ENCODE measurements at places on chromosomes 3 and 15.

- no peak for DNase-seq
These were observed 45.9 kb downstream of the XXYLT1 start for GRCh38 chr3:195224980-195225580.

DNA sequence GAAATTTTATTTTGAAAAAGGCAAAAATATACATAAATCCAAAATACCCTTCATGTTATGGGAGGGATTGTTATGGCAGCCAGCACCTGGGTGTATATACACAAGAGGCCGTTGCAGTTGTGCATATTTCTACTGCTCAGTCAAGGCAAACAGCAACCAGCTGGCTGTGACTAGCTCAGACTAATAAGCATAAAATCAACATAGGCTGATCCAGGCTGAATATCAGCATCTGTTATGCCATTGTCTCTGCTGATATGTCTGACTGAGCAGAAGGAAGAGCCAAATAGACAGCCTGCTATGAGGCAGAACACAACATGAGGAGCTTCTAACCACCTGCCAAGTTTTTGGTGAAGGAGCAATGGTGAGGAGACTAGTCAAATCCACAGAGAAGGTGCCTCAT lies 457.5 kb upstream of the ALCAM start:
- peak; percentile 35 for DNase-seq

DNA sequence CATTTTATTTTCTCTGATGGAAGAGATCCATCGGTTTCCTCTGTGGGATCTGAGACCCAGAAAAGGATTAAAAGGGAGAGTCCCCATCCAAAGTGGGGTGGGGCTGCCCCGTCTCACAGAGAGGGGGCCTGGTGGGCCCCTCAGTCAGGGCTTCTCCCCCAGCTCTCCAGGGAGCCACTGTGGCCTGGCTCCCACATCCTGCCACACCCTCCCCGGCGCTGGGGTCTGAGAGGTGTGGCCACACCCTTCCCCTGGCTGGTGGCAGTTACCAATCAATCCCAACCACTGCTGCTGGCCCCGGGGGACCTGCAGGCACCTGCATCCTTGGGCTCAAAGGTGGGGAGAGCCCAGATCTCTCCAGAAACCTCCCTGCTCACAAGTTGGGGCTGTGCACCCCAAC lies 161.8 kb upstream of the IQSEC1 start:
- no peak for DNase-seq

GRCh38 chr3:152779653-152780052 lies 55.3 kb upstream of the P2RY1 start:
- no peak for DNase-seq

GRCh38 chr3:194368918-194369317 lies 625 bp downstream of the LRRC15 start:
- DNase-seq = no peak

- no peak for DNase-seq
These were observed 169.2 kb upstream of the STRIT1 start for GRCh38 chr3:155462672-155463071.

GRCh38 chr3:183895296-183895695 lies 10.6 kb upstream of the PARL start:
- DNase-seq = peak; percentile 78

DNA sequence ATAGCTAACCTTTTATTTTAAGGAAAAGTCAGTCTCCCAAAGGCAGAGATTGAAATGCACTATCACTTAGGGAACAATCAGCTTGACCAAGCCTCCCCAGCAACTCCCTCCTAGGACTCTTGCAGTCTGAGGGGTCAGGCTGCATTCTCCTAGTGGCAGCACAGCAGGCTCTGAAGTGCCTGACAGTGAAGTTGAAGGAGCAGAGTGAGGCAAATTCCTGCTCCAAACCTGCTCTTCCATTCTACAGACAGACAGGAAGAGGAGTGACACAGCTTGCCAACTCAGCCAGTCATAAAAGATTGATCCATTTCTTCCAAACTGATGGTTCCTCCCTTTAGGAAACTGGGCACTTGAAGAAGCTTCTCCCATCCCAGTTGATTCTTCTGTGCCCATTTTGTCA lies 43.9 kb upstream of the SMAD3 start:
- no peak for DNase-seq

GRCh38 chr3:39278616-39278935 lies 1.3 kb downstream of the CX3CR1 start:
- DNase-seq = no peak

- DNase-seq = no peak
These were observed 248.3 kb downstream of the CGGBP1 start for GRCh38 chr3:87810452-87811016.

DNA sequence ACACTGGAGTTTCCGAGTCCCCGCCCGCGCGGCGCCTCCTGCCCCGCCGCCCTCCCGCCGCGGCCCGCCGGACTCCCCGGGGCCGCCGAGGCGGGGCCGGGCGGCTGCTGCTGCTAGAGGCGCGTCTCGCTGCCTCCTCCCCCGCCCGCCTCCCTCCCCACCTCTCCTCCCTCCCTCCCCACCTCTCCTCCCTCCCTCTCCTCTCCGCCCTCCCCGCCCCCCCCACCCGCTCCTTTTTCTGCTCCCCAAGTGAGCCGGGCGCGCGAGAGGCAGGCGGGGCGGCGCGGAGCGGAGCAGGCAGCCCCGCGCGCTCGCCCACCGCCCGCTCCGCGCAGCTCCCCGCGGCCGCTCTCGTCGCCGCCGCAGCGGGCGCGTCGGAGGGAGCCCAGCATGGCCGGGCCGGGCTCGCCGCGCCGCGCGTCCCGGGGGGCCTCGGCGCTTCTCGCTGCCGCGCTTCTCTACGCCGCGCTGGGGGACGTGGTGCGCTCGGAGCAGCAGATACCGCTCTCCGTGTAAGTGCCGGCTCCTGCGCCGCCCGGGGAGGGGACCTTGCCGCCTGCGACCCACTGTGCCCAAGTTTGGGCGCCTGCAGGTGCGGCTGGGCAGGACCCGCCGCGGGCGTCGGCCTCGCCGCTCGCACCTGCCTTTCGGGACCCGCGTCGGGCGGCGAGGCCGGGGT lies at the start of gene CACNA2D3:
Gene CACNA2D3, plus strand, starts transcription at position 229 of the 679 bp plus-strand sequence.
- DNase-seq = no peak

DNA sequence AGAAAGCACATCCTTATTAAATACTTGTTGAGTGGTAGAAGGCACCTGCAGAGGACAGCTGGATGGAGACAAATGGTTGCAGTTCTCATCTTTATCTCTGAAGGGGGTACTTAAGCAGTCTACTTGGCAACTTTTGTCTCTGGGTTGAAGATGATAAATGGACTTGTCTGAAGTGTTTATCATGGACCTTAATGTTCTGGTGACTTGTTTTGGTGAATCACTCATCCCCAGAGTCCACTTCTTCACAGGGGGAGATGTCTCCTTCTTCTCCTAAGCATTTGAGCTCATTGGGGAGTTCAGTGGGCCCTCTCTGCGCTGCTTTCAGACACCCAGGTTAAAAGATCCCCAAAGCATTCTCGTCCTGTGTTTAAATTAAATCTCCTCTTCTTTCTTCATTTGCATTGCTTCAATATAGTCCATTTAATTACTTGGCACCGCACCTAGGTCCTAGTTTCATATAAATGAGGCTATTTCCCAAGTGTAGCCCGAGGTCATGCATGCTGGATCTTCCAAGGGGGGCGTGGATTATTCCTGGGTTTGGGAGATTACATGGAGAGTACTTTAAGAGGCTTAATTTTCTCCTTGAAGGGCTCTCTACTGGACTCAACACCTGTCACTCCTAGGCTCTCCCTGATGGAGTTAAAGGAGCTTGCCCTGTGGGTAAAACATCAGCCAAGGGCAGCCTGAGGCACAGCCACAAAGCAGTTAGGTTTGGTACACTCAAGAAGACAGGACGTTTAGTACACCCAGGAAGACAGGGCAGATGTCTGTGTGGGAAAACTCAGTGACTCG lies 239.3 kb upstream of the C2CD4B start:
- no peak for DNase-seq

DNA sequence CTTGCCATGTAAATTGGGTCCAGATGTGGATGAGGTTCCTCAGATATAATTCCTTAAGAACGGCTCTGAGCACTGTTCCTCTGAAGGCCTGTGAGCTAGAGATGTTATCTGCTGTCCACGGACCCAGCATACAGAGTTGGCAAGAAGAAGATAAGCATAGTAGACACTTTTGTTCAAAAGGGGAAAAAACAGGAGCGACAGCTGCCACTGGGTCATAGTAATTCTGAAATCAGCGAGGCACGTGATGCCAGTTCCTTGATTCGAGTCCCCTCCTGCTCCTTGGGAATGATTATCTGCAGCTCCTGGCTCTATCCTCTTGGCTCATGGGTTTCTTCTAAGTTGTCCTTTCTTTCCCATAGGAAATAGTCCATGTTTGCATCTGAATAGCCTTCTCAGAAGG lies 2.5 kb upstream of the RAB7A start:
- no peak for DNase-seq

DNA sequence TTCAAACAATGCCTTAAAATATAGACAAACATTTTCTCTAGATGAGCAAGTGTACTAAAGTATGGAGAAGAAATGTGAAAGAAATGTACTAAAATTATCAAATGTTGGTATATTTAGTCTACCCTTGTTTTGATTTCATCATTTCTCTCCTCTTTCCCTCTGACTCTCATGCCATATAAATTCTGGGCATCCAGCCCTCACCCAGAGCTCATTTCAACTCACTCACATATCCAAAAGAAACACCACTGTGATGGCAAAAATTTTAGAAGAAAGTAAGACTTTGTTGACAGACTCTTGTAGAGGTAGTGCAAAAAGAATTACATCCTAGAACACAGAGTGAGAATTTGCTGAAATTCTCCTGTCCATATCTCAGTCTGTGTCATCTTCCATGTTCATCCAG lies 377.8 kb upstream of the SUCLG2 start:
- DNase-seq = no peak

- no peak for DNase-seq
These were observed 300.1 kb downstream of the ROBO1 start for GRCh38 chr3:79467721-79468120.

DNA sequence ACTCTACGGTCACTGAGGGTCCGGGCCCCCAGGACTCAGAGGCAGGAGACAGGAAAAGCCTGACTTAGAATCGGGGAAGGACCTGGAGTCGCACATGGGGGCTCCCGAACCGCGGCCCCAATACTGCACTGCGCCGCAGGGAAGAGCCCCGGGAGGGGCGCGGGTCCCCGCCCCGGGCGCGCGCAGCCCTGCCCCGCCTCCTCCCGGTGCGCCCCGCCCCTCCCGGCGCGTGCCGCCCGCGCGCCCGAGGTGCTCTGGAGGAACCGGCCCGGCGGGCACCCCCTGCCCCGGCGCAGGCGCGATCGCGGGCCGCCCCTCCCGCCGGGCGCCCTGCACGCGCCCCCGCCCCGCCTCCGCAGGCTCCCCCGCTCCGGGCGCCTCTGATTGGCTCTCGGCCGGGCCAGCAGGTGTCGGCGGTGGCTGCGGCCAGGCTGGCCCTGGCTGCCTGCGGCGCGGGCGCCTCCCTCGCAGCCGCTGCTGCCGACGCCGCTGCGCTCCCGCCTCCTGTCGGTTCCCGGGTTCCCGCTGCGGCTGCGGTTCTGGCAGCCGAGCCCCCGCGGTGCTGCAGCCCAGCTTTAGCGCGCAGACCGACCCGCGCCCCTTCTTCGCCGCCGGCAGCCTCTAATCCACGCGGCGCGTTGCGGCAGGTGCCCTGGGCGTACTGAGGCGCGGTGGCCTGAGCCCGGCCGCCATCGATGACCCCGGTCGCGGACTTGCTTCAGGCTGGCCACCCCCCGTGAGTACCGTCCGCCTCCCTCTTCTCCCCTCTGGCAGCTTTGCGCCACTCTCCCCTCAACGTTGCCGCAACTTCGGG lies at the start of gene MYRIP:
Gene MYRIP, plus strand, starts transcription at position 429 of the 814 bp plus-strand sequence. CDS start 91,208 bp downstream, outside the sequence.
- no peak for DNase-seq

GRCh38 chr3:25420885-25421284 lies 7.2 kb upstream of the RARB start:
- DNase-seq = no peak

DNA sequence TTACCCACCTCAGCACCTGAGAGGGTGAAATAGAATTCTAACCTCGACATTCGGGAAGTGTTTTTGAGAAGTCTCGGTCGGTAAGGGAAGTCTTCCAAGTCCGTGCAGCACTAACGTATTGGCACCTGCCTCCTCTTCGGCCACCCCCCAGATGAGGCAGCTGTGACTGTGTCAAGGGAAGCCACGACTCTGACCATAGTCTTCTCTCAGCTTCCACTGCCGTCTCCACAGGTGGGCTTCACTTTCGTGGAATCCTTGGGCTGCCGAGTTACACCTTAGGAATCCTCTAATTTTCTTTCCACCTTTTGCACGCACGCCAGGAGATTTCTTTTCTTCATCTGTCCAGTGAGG lies 775 bp downstream of the CCNDBP1 start:
- DNase-seq = no peak

DNA sequence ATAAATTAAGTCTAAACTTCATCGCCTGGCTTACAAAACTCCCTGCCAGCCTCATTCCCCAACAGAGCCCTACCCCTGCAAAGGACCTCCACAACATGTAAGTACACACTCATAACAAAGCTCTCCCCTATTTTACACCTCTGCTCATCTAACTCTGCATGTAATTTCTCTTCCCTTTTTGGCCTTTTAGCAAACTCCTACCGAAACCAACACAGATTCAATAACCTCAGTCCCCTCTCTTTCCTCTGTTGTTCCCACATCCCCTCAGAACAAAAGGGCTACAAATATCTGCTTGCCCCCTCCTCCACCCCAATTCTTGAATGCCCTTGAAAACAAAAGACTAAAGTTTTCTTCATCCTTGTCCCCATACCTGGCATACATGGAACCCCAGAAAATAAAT lies 662 bp downstream of the UBL7 start:
- no peak for DNase-seq

- DNase-seq = no peak
These were observed 28.5 kb downstream of the ACKR4 start for GRCh38 chr3:132625613-132626012.

DNA sequence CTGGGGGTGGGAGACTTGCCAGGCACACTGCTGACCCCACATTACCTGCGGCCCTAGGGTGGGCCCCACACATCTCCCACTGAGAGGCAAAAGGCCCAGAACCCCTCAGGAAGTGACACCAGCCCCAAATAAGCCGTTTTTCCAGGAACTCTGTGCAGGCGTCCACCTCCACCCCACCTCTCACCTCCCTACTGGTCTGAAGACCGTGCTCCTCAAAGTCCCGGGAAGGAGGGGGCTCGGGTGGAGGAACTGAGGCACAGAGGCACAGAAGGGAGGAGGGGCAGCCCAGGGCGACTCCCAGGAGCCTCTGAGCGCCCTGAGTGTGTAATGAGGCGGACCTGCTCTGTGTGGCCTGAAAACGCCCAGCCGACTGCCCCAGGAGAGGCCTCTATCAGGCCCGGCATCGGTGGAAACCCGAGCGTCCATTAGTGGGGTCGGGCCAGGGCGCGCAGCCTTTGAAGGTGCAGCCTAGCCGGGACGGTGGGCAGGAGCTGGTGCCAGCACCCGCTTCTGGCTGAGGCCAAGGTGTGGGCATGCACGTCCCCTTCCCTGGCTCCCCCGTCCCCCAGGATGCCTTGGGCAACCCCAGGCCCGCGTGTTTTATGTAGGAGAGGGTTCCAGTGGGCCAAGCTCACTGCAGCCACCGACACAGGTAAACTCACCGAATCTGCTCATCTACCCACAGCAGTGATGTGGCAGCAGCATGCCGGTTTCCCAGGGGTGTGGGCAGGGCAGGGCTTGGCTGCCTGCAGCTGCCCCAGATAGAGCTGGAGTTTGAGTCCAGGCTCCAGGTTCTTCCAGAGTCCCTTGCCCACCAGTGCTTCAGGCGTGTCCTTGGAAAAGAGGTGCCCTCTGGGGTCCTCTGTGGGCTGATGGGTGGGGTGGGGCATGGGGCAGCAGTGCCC lies 55.8 kb downstream of the DNAJB8 start:
- no peak for DNase-seq

All from hepatic stellate cell (primary cell).